Activated naive CD4-positive, alpha-beta T cell (primary cell): ENCODE measurements at places on chromosomes 1 and 21.

DNA sequence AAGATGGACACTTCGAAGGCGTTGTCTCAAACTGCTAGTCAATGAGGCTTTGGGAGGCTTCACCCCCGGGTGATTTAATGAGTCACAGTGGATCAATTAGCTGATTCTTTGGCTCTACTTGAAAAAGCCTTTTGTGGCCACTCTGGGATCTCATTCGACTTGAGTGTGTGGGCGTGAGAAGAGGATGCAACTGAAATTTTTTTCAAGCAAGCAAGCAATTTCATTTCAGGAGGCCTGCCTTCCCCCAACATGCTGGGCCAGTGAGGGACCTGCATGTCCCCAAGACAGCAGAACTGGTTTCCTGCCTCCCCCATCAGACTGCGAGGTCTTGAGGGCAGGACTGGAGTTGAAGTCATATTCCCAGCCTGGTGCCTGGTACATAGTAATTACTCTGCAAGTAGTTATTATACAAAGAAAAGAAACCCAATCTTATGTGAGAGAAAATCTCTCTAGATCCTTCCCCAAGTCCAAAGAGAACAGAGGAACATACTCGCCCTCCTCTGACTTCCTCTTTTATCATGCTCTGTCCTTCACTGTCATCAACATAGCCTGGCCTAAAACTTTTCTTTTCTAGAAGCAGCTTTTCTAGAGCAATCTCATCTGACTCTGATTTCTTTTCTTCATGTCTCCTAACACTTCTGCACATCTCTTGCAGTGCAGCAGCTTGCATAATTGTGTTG is 22.7 kb downstream of the SYT6 start:
- no peak for DNase-seq

DNA sequence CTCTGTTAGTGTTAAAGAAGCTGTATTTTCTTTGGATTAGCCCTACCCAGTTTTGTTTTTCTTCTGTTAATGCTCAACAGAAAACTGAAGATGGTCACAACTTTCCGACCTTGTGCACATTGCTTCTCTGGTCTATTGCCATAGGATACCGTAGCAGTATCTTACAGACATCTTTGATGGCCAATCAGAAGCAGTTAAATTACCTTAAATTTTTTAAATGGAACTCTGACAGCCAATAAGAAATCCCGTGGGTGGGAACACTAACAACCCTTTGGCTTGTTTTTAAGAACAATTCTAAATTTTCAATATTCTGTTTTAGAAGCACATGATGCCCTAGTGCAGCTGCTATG is 17.2 kb downstream of the NFYC start:
- DNase-seq = no peak

DNA sequence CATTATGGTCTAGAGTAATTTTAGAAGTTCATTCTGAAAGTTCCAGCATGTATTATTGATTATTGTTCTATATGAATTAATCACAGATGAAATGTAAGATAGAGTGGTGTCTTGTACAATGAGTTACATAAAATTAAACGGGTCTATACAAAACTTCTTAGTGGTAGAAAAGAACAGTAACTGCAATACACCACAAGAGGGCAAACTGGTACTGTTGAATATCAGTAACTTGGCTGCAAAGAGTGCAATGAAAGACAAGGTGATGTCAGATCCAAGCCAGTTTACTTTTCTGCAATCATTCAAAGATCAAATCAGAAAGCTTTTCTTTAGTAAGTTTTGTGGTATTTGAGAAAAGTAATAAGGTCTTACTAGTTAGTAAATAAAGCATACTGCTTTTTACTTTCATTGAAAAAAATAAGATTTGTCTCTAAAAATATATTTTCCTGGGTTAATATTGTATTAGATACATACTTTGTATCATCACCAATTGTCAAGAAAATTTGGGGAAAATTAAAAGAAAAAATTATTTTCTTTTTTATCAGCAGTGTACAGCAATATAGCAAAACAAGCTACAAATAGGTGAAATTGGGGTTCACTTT is 66.4 kb upstream of the BTG3 start:
- no peak for DNase-seq

DNA sequence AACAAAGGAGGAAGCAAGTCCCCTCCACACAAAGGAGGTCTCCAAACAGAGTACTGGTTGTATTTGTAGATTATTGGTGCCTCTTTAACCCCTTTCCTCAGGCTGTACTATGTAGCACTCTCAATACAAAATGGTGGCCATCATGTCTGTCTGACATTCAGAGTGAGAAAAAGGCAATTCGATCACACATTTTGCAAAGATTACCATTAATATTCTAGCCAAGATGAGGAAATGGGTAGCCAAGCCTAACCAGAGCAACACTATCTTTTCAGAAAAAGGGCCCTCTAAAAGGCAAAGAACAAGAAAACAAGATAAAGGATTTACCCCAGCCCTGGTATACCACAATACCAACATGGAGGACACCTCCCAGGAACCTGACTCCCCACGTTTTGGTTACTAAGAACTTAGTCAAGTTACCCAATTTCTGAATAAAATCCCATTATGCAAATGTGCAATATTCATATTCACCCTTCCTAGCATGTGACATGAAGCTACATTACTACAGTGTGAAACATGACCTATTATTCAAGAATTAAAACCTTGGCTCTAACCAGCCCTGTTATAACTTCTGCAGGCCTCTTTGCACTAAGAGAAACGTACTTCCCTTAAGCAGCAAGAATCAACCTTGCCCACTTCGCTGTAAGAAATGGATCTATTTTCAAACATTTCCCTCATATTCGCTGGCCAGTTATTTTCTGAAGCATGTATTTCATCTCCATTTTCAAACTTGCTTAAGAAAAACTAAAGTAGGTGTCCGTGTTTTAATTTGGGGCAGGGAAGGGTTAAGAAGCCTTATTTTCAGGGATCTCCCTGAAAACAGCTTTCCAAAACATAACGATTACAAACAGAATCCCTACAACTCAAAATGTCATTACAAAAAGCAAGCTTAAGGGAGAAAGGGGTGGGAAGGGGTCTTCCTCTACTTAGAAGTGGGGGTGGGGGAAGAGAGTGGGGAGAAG is 2.1 kb downstream of the KDM5B start:
- DNase-seq = no peak

DNA sequence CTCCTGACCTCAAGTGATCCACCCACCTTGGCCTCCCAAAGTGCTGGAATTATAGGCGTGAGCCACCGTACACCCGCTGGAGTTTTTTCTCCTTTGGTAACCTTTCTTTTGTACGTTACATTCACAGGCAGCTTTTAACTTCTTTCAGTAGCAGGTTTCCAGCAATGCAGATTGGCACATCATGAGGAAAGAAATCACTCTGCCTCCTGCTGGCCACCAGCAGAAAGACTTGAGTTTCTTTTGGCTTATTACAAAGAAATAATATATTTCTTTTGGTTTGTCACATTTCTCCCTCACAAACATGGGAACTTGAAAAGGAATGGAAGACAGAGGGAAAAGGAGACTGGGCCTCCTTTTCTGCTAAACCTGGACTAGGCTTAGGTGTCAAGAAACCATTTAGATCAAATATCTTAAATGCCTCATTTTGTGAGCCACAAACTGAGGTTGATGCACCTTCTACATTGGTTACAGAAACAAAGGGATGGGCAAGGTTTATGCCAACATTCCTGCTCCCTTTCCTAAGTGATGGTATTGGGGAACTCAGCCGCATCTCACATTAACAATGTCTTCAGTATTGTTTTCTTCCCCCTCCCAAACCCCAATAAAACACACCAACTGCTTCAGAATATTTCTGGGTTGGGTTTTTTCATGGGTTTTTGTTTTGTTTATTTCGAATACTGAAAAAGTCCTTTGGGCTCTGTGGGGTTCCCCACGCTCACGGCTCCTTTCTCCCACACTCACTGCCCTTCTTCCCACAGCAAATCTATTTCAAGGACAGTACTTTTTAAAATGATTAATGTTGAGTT is 7.7 kb downstream of the ENSA start:
- DNase-seq = no peak

- DNase-seq = no peak
Observed at GRCh38 chr1:115332813-115333608, 5.0 kb downstream of the NGF start.

DNA sequence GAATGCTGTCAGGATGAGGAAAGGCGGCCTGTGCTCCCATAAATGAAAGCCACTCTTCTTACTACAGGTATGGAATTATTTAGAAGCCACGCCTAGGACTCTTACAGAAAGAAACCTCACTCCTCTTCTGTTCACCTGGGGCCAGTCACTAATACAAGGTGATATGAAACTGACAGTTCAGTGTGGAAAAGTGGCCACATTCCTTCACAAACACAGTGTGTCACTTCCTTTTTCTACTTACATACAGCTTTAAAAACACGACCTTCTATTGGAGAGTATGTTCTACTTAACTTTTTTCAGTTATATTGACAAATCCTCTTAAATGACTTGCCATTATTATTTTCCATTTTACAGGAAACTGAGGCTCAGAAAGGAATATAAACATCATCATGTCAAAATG is 163.1 kb downstream of the PCNX2 start:
- DNase-seq = no peak

- no peak for DNase-seq
Observed at GRCh38 chr1:14791654-14792053, 193.2 kb downstream of the KAZN start.
